ENCODE measurements at places on chromosomes 5 and 9.
A peak's percentile ranks its signal among the peaks of the same experiment; 100 is the strongest.

DNA sequence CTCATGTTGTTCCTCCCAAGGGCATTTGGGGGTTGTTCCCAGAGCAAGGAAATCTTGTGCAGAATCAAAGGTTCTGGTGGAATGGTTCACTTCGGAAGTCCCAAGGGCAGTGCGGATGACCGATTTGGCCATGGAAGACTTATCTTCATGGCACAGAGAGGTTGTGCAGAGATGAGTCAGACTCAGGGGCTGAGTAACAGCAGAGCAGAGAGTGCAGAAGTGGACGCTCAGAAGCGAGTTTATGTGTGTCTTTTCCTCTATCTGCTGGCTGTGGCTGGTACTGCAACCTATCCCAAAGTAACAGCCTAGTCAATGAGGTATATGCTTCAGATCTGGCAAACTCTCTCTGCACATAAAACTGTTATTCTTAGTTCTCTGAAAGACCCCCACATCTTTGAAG, 118.1 kb downstream of the DPYSL3 start:
- no peak for DNase-seq

GRCh38 chr5:15682566-15682965, 182.6 kb downstream of the FBXL7 start:
- no peak for DNase-seq

- peak; percentile 40 for DNase-seq
Observed at GRCh38 chr9:70563431-70564204, 149.2 kb upstream of the KLF9 start.

DNA sequence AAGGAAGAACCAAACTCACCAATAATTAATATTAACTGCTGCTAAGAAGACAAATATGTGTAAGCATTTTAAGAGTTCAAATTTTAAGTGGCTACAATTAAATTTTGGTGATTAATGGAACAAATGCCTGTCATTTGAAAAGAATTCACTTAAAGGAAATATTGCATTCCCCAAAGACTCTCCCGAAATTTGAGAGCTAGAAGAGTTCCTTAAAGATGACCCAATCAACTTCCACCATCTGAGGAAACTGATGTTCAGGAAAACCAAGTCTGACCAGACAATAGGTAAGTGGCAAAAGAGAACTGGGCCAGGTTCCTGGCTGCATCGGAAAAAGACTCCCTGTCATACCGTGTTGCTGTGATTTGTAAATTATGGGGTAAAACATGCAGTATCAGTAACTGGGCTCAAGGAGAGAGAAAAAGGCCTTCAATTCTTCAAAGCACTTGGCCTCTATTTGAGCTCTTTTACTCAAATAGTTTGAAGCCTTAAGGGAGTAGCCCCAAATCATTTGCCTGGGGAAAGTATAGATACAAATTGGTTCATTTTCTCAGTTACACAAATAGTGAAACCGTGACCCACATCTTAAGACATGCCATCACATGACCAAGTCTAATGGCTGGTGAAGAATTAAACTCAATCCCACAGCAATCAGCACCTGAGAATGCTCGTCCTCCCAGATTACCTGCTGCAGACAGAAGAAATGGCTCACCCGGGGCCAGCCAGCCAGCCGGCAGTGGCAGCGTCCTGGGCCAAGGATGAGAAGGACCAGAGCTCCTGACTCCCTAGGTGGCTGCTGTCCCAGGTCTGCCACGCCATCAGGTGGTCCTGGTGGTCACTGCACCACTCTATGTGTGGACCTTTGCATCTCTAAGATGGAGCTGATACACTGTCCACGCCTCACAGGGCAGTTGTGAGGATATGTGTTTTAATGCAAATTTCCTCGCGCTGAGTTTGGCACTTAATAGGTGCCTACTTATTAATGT, 162.9 kb downstream of the TTLL11 start:
- no peak for DNase-seq

GRCh38 chr5:78603636-78604175, 44.9 kb downstream of the LHFPL2 start:
- DNase-seq: no peak

- no peak for DNase-seq
Observed at GRCh38 chr5:172531704-172532026, 77.3 kb upstream of the SH3PXD2B start.

- DNase-seq: no peak
Observed at GRCh38 chr5:158952248-158952545, 147.5 kb downstream of the EBF1 start.

- no peak for DNase-seq
Observed at GRCh38 chr9:69215774-69216485, 41.9 kb downstream of the TJP2 start.

- DNase-seq: no peak
Observed at GRCh38 chr9:138043411-138044345, 166.1 kb downstream of the CACNA1B start.

All from CD4-positive, alpha-beta T cell treated with Interleukin-15 for 4 hours (primary cell).